ENCODE measurements at places on chromosomes 12 and 14. TPM values are rescaled to one million over a fixed set of nuclear protein-coding genes. Genes with fewer than 3 reads are reported as not detected.

DNA sequence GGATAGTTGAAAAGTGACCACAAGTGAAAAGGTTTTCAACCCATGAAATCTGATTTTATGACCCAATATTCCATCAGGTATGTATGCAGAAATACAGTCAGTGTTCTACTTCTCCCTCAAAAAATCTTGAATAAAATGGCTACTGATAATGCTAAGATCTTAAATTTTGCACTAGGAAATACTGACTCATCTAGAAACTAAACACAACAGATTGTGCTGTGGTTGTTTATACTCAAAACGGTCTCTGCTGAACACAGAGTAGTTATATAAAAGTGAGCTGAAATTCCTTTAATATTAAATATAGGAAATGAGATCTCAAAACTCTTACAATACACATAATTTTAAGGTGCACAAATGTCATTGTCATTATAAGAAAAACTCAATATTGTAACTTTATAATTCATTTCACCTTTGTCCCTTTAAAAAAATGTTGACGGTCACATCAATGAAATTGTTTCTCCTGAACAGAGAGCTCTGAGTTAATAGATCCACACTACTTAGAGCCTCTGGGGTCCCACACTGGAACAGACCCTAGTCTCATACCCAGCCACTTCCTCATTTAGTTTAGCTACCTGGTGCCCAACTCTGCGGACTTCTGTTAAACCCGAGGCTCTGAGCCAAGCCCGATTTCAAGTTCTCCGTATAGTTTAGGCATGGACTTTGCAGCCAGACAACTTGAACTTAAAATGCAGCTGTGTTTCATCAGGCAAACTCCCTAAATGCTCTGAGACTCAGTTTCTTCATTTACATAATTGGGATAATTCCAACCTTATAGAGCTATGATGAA, 9.3 kb downstream of the COCH start:
- no peak for DNase-seq

The AACS gene
- total RNA-seq = 29.2 TPM

- no peak for DNase-seq
Measured at GRCh38 chr12:86376052-86376451, 119.9 kb upstream of the MGAT4C start.

DNA sequence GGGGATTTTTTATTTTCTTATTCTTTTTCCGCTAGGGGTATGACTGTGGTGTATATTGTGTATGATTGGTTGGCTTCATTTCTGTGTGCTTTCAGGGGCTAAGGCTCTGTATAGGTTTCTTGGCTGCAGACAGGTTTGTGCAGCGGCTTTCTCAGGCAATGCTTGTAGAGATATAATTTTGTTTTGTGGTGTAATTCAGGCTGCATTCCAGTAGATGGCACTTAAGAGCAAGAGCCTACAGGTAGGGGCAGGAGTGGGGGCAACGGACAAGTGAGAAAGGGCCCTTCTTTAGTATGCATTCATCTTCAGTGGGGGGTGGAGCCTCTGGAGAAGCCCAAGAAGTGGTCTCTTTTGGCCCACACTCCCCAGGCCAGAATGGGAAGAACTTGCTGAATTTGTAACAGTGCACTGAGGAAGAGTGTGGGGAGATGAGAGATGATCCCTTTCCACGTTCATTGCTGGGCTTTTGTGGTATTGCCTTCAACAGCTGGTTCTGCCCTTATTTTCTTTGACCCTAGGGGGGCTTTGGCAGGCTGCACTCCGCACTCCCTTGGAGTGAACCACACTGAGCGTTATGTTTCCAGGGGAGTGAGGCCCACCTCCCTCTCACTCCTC, 78.6 kb downstream of the IFNG-AS1 start:
- peak; percentile 16 for DNase-seq

DNA sequence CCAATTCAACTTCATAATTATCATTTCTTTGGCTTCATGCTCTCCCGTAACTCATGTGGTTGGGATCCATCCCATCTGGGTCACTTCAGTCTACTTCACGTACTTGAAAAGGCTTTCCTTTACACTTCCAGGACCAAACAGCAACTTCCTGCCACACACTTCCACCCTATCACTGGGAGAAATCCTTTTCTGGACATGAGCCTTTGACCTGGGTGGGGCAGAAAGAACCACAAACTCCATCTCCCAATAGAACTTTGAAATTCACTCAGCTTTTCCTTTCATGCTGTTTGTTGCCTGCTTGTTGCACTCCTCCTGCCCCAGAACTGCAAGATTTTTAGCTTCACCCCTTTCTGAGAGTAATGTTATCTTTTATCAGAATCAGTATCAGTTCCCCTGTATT, 18.4 kb upstream of the GALNT16 start:
- DNase-seq = no peak

- DNase-seq = no peak
Measured at GRCh38 chr14:68250927-68251768, 431.6 kb downstream of the RAD51B start.

- DNase-seq = peak; percentile 97
Measured at GRCh38 chr14:89428546-89429198, 11.6 kb upstream of the FOXN3 start.

The RTL1 gene
- 0.08 TPM for total RNA-seq

DNA sequence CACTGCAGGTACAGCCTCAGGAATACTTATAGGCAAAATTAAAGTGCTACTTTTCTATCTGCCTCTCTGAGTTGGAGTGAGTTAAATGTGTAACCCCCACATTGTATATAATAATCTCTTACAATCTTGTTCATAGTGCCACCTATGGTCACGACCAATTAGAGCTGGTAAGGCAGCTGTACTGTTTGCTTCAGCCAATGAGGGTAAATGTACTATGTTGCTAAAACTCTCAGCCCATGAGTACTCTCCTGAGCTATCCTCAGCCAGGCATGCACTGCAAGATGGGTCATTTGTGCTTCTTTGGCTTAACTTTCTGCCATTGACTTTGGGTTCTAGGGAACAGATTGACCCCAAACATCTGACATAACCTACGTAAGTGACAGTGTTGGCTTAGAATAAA, 15.0 kb upstream of the MDM2 start:
- DNase-seq = peak; percentile 23

DNA sequence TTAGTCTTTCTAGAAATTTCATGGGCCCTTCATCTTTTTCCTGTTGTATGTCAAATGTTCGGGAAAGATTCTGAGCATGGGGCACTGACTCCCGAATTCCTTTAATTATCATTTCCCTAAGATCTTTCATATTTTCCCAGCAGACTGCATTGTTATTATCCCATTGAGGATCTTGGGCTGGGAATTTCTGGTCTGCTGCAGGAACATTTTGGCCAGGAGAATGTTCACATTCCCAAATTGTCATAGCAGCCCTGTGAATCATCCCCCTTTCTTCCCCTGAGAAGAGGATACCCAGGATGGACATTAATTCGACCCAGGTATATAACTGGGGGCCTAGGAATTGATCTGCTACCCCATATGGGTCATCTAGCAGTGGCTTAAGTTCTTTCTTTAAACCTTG, 112.5 kb downstream of the RIN3 start:
- no peak for DNase-seq

GRCh38 chr12:2412305-2412643, 359.5 kb downstream of the CACNA1C start:
- no peak for DNase-seq

The CRIP1 gene
- total RNA-seq = not detected

The HIF1A gene
- 150 TPM for total RNA-seq

The MMP19 gene
- total RNA-seq = 1.0 TPM

GRCh38 chr12:31267966-31268365, 58.0 kb downstream of the SINHCAF start:
- DNase-seq = no peak

- DNase-seq = no peak
Measured at GRCh38 chr12:2358986-2359658, 306.3 kb downstream of the CACNA1C start.

- DNase-seq = no peak
Measured at GRCh38 chr12:114444422-114445279, 38.7 kb upstream of the TBX5 start.

- DNase-seq = no peak
Measured at GRCh38 chr14:78178971-78179370, 8.8 kb downstream of the NRXN3 start.

GRCh38 chr12:115051378-115051777, 367.4 kb upstream of the TBX3 start:
- no peak for DNase-seq

- peak; percentile 16 for DNase-seq
Measured at GRCh38 chr12:262817-263216, at the start of gene SLC6A13. SLC6A13 (minus strand) TSS chr12:262836; CDS start chr12:260052, 2,784 bp downstream.

DNA sequence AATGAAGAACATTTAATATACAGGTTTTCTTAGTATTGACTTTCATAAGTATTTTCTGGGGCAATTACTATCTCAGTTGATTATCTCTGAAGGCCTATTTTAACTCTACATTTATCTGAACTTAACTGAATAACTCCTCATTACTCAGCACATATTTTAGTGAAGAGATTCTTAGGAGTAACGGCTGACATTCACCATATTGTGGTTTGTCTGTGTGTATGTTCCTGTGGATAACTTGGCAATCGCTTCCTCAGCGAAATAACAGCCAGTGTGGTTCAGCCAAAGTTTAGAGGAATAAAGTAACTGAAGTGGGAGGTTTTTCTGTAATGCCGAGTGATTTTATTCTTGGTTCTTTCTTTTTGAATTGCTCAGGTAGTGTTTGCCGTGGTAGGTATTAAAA, 168.0 kb downstream of the RAD51B start:
- DNase-seq = peak; percentile 61
